ENCODE measurements at places on chromosomes 5 and 9.

GRCh38 chr5:60576425-60576824 lies 123.5 kb downstream of the DEPDC1B start:
- H3K27me3 ChIP-seq = no peaks in the 10 kb centered on the region
- no peak for DNase-seq
- H3K4me3 ChIP-seq = no peak overlapping the region
- H3K4me1 ChIP-seq = peaks cover 2% of the 10 kb centered on the region

DNA sequence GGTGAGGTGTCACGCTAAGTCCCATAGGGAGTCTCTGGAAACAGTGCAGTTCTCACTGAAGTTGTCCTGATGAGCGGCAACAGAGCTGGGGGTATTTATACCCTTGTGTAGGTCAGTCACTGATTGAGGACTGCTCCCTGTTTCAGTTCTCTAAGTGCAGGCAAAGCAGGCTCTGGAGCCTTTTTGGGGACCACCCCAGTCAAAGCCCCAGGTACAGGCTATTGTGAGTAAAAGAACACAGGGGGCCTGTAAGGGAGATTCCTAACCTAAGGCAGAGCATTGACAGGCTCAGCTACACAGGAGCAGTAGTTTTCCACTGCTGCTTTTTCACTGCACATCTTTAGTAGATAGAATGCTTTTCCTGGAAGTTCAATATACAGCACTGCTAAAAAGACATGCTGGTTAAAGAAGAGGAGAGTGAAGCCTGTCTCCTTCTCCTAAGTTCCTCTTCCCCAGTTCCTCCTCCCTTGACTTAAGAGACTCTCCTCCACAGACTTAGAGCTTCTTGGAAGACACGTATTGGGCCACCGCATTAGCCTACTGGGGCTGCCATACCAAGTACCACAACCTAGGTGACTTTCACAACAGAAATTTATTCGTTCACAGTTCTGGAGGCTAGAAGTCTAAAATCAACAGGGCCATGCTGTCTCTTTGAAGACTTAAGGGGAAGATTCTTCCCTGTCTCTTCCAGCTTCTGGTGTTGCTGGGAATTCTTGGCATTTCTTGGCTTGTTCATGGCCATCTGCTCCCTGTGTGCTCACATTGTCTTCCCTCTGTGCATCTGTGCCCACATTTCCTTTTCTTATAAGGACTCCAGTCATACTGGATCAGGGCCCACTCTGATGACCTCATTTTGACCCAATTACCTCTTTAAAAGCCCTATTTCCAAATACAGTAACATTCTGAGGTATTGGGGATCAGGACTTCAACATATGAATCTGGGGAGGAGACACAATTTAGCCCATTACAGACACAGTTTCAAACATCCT lies 221.0 kb downstream of the ESM1 start:
- DNase-seq = no peak
- H3K27ac ChIP-seq = no peak overlapping the region
- no peaks in the 10 kb centered on the region for H3K36me3 ChIP-seq
- no peak overlapping the region for H3K4me3 ChIP-seq
- no peaks in the 10 kb centered on the region for H3K27me3 ChIP-seq
- no peaks in the 10 kb centered on the region for H3K4me1 ChIP-seq

DNA sequence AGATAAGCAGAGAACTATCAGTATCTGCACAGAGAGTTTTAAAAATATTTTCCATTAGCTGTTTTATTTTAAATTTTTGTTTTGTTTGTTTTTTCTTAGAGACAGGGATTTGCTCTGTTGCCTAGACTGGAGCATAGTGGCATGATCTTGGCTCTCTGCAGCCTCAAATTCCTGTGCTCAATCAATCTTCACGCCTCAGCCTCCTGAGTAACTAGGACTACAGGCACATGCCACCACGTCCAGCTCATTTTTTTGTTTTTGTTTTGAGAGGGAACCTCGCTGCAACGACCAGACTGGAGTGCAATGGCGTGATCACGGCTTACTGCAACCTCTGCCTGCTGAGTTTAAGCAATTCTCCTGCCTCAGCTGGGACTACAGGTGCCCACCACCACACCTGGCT lies 138.2 kb upstream of the LPAR1 start:
- H3K27ac ChIP-seq = no peak overlapping the region
- H3K27me3 ChIP-seq = no peaks in the 10 kb centered on the region
- H3K4me3 ChIP-seq = no peak overlapping the region
- DNase-seq = no peak
- H3K36me3 ChIP-seq = no peaks in the 10 kb centered on the region

DNA sequence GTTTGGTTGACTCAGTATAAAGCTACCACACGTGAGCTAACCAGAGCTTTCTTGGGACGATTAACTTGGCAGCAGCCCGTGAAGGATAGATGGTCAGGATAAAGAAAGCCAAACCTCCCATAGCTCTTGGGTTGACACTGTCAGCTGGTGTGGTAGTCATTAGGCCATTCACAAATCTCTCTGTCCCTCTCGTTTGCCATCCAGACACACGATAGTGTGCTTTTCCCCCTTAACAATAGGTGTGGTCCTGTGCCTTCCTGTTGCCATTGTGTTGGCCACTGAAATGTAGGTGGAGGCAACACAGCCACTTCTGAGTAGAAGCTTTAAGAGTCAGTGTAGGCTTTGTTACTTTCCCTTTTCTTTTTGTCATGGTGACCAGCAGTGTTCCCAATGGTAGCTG lies 11.7 kb downstream of the OR13J1 start:
- no peaks in the 10 kb centered on the region for H3K36me3 ChIP-seq
- no peak overlapping the region for H3K27ac ChIP-seq
- no peak for DNase-seq
- peaks cover 1% of the 10 kb centered on the region for H3K27me3 ChIP-seq

DNA sequence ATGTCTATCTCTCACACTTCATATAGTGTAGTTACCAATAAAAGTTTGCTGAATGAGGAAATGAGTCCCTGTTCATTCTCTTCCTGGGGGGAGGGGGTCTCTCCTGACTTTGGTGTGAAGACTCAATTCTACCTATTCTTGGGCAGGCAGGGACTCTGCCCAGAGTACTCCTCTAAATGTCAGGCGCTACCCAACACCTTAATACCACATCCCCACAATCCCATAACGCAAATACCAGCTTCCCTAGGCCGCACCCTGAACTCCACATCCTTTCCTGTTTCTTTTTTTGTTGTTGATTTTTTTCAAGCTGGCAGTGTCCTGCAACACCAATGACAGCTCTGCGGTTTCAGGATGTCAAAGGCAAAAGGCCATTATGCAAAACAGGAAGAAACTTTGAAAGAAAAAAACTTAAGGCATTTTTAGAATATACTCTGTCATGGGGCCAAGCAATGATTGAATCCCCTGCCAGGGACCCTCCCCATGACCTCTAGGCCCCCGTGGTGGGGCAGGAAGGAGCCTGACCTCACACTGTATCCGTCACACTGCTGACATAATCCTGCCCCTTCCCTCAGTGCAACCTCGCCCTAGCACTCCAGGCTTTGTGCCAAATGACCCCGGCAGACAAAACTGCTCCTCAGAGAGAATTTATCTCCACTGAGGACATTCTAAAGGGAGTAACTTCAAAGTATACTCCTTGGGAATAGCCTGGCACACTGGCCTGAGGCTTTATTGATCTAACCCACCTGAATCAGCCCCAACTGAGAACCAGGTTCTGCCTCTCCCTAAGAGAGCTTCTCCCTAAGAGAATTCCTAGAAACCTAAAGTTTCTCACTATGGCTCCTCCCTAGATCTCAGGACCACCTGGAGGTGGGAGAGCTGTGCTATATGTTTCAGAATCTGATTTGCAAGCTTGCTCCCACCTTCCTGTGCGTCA lies 8.0 kb downstream of the B4GALT1 start:
- H3K4me1 ChIP-seq = peaks cover 24% of the 10 kb centered on the region
- no peaks in the 10 kb centered on the region for H3K36me3 ChIP-seq
- no peak for DNase-seq
- H3K4me3 ChIP-seq = peak overlapping the region; percentile 11
- H3K27me3 ChIP-seq = no peaks in the 10 kb centered on the region

GRCh38 chr9:389159-389558 lies 174.5 kb downstream of the DOCK8 start:
- no peaks in the 10 kb centered on the region for H3K36me3 ChIP-seq
- no peak for DNase-seq
- H3K4me3 ChIP-seq = no peak overlapping the region
- no peak overlapping the region for H3K27ac ChIP-seq
- H3K4me1 ChIP-seq = no peaks in the 10 kb centered on the region

- H3K27ac ChIP-seq = no peak overlapping the region
- no peaks in the 10 kb centered on the region for H3K27me3 ChIP-seq
- H3K4me1 ChIP-seq = no peaks in the 10 kb centered on the region
- no peak overlapping the region for H3K4me3 ChIP-seq
- H3K36me3 ChIP-seq = peaks cover 8% of the 10 kb centered on the region
Measured at GRCh38 chr9:15468145-15468544, 42.6 kb downstream of the PSIP1 start.

DNA sequence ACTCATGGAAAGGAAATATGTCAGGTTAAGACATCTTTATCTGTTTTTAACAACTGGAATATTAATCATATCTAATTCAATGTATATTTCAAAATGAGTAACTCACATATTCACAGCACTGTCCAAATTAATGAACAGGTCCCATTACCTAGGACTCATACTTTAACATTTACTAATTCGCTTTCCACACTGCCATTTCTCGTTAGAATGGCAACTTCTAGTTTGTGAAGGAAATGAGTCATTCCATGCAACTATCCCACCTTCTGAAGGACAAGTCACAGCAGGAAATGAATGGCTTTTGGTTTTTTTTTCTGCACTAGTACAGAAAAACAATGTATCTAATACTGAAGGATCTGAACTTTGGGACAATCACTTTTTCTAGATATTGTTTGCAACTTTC lies 24.6 kb upstream of the IFNK start:
- no peak for DNase-seq
- no peak overlapping the region for H3K27ac ChIP-seq
- peaks cover 7% of the 10 kb centered on the region for H3K36me3 ChIP-seq
- no peaks in the 10 kb centered on the region for H3K27me3 ChIP-seq
- no peak overlapping the region for H3K4me3 ChIP-seq

DNA sequence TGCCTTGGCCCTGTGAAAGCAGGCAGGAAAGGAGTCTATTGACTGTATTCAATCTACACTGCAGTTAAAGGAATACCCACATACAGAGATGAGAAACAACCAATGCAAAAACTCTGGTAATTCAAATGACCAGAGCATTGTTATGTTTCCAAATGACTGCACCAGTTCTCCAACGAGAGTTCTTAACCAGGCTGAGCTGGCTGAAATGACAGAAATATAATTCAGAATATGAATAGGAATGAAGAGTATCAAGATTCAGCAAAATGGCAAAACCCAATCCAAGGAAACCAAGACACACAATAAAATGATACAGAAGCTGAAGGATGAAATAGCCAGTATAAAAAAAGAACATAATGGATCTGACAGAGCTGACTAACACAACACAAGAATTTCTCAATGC lies 119.1 kb downstream of the HTR4 start:
- no peak overlapping the region for H3K27ac ChIP-seq
- no peaks in the 10 kb centered on the region for H3K36me3 ChIP-seq
- H3K4me1 ChIP-seq = no peaks in the 10 kb centered on the region
- H3K27me3 ChIP-seq = no peaks in the 10 kb centered on the region

- H3K4me3 ChIP-seq = no peak overlapping the region
- H3K27ac ChIP-seq = no peak overlapping the region
- no peak for DNase-seq
- H3K36me3 ChIP-seq = no peaks in the 10 kb centered on the region
Measured at GRCh38 chr9:129256959-129257713, 79.1 kb upstream of the IER5L start.

- no peak for DNase-seq
- H3K4me1 ChIP-seq = no peaks in the 10 kb centered on the region
- H3K36me3 ChIP-seq = no peaks in the 10 kb centered on the region
- H3K27me3 ChIP-seq = no peaks in the 10 kb centered on the region
- no peak overlapping the region for H3K27ac ChIP-seq
Measured at GRCh38 chr9:124611106-124611505, 103.9 kb upstream of the NR5A1 start.

DNA sequence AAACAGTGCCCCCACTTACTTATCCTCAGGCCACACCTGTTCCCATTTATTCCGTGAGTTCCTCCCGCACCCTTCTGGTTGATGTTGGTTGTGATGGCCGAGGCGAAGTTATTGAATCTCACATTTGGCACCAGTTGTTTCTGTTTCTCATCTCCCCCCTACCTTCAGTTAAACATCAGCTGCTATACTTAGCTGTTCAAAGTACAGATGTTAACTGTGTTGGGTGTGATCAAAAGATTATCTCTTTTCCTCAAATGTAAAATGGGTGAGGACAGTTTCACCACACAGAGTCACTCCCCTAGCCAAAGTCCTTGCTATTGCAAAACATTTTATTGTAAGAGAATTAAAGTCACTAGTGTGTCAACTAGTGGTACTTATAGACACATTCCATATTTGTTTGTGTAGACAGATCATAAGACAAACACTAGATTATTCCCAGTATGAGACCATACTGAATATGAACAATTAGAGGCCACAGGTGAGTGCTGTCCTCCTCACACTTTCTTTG lies 43.2 kb upstream of the PRSS3 start:
- H3K27ac ChIP-seq = no peak overlapping the region
- H3K27me3 ChIP-seq = peaks cover 6% of the 10 kb centered on the region
- no peak for DNase-seq
- H3K36me3 ChIP-seq = no peaks in the 10 kb centered on the region

DNA sequence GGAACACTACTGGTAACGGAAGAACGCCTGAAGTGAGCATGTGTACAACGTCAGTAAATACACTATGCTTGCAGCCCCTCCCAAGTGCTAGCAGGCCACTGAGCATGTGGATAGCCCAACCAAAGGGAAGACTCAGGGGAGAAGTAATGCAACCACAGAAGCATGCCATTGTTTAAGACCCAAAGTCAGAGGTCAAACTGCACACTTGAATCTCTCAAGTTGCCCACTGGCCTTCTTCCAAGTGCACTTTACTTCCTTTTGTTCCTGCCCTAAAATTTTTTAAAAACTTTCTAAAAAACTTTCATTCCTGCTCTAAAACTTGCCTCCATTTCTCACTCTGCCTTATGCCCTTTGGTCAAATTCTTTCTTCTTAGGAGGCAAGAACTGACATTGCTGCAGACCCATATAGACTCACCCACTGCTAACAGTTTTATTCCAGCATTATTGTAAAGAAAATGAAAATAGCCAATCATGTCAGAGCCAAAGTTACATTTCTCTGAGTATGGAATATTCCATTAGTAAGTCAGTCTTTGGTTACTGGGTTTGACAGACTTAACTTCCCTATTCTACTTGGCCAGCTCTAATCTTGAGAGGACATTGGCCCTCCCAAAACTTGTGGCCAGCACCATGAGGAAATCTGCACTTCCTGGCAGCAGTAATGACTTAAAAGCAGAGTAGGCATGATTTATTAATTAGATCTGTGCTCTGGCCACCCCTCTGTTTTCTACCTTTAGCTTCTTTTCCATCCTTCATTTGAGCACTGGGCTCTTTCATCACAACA lies 76.9 kb downstream of the TSSK1B start:
- DNase-seq = no peak
- no peak overlapping the region for H3K27ac ChIP-seq
- peaks cover 2% of the 10 kb centered on the region for H3K4me1 ChIP-seq

Measured in neuronal stem cell (in vitro differentiated cells).